Immature natural killer cell (primary cell): ENCODE measurements at places on chromosomes 2 and 18. TPM values are rescaled to one million over a fixed set of nuclear protein-coding genes. Genes with fewer than 3 reads are reported as not detected.

The INPP4A gene
- polyA plus RNA-seq: 34.1 TPM

The NEMP2 gene
- polyA plus RNA-seq: 11.4 TPM

The MRO gene
- polyA plus RNA-seq: not detected

The TUBA3E gene
- not detected for polyA plus RNA-seq

The IMP4 gene
- 103 TPM for polyA plus RNA-seq

The FBXO41 gene
- not detected for polyA plus RNA-seq

GRCh38 chr2:106667478-106668070, 180.4 kb downstream of the CD8B2 start:
- H3K27me3 ChIP-seq: no peaks in the 10 kb centered on the region
- no peaks in the 10 kb centered on the region for H3K36me3 ChIP-seq
- no peak overlapping the region for H3K4me3 ChIP-seq
- H3K27ac ChIP-seq: no peak overlapping the region
- no peak for DNase-seq

GRCh38 chr2:132998221-132998620, 328.2 kb upstream of the LYPD1 start:
- H3K36me3 ChIP-seq: no peaks in the 10 kb centered on the region
- H3K4me3 ChIP-seq: no peak overlapping the region
- H3K27me3 ChIP-seq: no peaks in the 10 kb centered on the region
- H3K27ac ChIP-seq: no peak overlapping the region
- no peaks in the 10 kb centered on the region for H3K4me1 ChIP-seq

GRCh38 chr2:69434753-69435152, 2.5 kb downstream of the NFU1 start:
- no peak for DNase-seq
- peaks cover 5% of the 10 kb centered on the region for H3K27me3 ChIP-seq
- H3K4me1 ChIP-seq: peaks cover 34% of the 10 kb centered on the region
- peaks cover 6% of the 10 kb centered on the region for H3K36me3 ChIP-seq
- peak overlapping the region; percentile 67 for H3K27ac ChIP-seq

DNA sequence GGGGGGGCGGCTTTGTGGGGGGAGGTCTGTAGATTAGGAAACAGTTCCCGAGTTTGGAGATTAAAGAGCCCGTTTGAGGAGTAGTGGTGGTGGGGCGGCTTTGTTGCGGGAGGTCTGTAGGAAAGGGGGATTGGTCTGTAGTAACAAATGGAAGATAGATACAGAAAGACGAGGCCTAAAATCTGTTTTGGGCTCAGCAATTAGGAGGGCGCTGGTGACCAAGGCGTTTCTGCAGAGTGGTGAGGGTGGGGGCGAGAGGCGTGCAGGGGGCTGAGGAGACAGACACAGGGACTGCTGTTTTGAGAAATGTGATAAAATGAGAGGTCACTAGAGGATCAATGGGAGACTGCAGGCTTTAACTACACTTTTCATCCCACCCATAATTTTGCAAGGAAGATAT, 1.6 kb upstream of the ADNP2 start:
- H3K27ac ChIP-seq: peak overlapping the region; percentile 74
- no peaks in the 10 kb centered on the region for H3K36me3 ChIP-seq
- peaks cover 13% of the 10 kb centered on the region for H3K27me3 ChIP-seq
- DNase-seq: no peak
- no peak overlapping the region for H3K4me3 ChIP-seq

DNA sequence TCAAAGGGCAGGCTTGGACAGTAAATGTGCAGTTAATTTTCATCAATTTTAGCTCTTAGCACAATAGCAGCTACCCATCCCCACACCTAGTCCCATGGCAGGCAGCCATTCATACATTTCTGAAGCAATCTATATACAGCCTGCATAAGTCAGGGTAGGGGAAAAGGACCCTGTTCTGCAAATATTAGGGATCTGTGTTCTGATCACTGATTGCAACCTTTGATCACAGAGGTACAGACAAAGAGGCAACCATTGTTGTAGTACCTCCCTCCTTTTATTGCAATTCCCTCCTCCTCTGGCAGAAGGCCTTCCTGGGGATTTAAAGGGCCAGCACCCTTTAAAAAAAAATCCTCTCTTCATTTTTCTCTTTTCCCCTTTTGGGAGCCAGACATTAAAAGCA, 58.3 kb downstream of the KANSL1L start:
- no peak for DNase-seq
- no peak overlapping the region for H3K27ac ChIP-seq
- H3K4me1 ChIP-seq: peaks cover 9% of the 10 kb centered on the region
- no peak overlapping the region for H3K4me3 ChIP-seq

- no peak overlapping the region for H3K27ac ChIP-seq
- no peaks in the 10 kb centered on the region for H3K36me3 ChIP-seq
- H3K27me3 ChIP-seq: no peaks in the 10 kb centered on the region
- DNase-seq: no peak
These were observed 303.7 kb upstream of the HS6ST1 start for GRCh38 chr2:128622371-128622770.

DNA sequence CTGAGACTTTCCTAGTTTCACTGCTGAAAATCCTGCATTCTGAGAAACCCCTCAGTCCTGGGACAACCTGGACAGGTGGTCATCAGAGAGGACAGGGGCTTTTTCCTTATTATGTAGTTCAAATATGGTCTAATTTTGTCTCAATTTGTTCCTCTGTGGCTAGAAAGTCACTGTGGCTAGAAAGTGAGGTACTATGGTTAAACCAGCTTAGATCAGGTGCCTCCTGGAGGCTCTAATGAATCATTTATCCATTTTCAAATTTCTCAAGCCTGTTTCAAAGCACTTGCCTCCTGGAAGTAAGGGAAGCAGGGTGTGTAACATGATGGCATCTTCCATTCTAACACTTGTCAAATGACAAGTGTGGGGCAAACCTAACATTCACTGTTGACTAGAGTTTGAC, 326.8 kb downstream of the PIK3C3 start:
- H3K27me3 ChIP-seq: peaks cover 2% of the 10 kb centered on the region
- no peaks in the 10 kb centered on the region for H3K4me1 ChIP-seq
- H3K36me3 ChIP-seq: no peaks in the 10 kb centered on the region
- H3K4me3 ChIP-seq: no peak overlapping the region

- no peaks in the 10 kb centered on the region for H3K27me3 ChIP-seq
- H3K36me3 ChIP-seq: no peaks in the 10 kb centered on the region
- peaks cover 7% of the 10 kb centered on the region for H3K4me1 ChIP-seq
- no peak for DNase-seq
- no peak overlapping the region for H3K4me3 ChIP-seq
These were observed 48.8 kb upstream of the IHH start for GRCh38 chr2:219109471-219109870.

- H3K36me3 ChIP-seq: no peaks in the 10 kb centered on the region
- H3K4me1 ChIP-seq: no peaks in the 10 kb centered on the region
- no peak overlapping the region for H3K4me3 ChIP-seq
- no peaks in the 10 kb centered on the region for H3K27me3 ChIP-seq
These were observed 30.1 kb upstream of the EPC2 start for GRCh38 chr2:148614322-148615049.

DNA sequence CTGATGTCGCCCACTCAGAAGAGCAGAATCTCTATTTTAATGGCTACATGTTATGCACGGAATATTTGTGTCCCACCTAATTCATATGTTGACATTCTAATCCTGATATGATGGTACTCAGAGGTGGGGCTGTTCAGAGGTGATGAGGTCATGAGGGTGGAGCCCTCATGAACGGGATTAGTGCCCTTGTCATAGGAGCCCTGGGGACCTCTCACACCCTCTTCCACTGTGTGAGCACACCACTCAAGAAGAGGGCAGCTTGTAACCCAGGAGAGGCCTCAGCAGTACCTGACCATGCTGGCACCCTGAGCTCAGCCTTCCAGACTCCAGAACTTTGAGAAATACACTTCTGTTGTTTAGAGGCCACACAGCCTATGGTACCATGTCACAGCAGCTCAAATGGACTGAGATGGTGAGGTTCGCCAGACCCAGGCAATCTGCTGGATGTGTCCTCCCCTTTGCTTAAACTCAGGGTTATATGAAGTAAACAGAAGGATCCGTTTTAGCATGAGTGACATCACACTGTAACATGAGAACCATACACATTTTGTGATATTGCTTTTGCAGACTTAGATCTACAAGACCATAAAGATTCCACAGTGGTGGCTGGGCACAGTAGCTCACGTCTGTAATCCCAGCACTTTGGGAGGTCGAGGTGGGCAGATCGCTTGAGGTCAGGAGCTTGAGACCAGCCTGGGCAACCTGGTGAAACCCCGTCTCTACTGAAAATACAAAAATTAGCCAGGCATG, 48.7 kb downstream of the ATOH8 start:
- no peak overlapping the region for H3K27ac ChIP-seq
- DNase-seq: no peak
- H3K4me1 ChIP-seq: peaks cover 13% of the 10 kb centered on the region
- no peaks in the 10 kb centered on the region for H3K36me3 ChIP-seq
- H3K27me3 ChIP-seq: peaks cover 6% of the 10 kb centered on the region

DNA sequence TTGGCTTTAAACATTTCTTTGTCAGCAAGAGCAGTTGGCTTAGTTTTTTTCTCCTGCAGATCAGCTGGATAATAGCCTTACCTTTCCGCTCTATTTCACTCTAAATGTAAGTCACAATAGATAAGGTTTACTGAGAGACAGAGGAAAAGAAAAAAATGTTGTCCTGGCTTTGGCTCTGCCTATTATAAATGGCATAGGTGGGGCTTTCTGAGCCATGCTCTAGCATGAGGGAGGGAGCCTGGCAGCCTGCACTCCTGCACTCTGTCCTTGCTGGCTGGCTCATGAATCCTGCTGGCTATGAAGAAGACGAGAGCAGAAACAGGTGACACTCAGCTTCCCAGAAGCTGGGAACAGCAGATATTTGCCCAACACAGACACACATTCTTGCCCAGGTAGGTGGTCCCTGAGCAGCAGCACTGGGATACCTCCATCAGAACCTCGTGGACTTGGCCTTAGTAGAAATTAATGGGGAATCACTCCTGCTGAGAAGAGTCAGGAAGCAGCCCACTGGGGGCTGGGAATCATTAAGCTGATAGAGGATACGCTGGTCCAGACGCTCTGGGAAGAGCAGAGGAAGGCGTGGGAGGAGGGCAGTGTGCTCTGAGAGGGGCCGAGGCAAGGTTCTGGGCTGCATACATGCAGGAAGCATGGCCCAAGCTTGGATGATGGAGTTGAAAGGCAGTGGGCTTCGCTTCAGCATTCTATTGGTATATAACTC, 514.4 kb upstream of the HS6ST1 start:
- H3K27me3 ChIP-seq: no peaks in the 10 kb centered on the region
- no peaks in the 10 kb centered on the region for H3K36me3 ChIP-seq
- no peak overlapping the region for H3K4me3 ChIP-seq
- H3K27ac ChIP-seq: no peak overlapping the region

- H3K27ac ChIP-seq: peak overlapping the region; percentile 56
- H3K4me1 ChIP-seq: peaks cover 13% of the 10 kb centered on the region
- H3K27me3 ChIP-seq: peaks cover 14% of the 10 kb centered on the region
- DNase-seq: no peak
- peak overlapping the region; percentile 28 for H3K4me3 ChIP-seq
These were observed 4.6 kb upstream of the CLK1 start for GRCh38 chr2:200869014-200869413.

DNA sequence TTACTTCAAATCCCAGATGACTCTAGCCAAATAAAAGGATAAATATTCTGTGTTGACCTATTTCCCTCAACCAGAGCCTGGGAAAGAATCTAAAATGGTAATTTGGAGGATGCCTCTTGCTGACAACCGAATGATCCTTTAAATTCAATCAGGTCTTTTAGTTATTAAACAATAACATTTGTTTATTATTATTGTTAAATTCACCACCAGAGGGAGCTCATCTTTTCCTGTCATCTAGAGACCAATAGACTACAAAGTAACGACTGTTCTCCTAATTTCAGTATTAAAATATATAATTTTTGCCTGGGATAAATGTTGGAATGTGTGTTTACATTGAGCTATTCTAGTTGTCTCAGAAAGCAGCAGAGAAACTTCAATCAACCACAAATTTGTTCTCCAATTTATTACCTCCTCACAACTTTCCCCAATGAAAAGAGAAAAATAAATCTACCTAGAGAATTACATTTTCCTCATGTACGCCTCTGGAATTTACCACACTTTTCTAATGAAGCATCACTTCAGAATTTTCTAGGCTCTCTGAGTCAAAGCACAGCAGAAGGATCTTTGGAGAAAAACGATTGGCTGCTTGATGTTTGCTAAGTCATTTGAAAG, 142.7 kb downstream of the SCG2 start:
- H3K4me1 ChIP-seq: no peaks in the 10 kb centered on the region
- no peaks in the 10 kb centered on the region for H3K27me3 ChIP-seq
- DNase-seq: no peak
- H3K36me3 ChIP-seq: no peaks in the 10 kb centered on the region
- H3K4me3 ChIP-seq: no peak overlapping the region

DNA sequence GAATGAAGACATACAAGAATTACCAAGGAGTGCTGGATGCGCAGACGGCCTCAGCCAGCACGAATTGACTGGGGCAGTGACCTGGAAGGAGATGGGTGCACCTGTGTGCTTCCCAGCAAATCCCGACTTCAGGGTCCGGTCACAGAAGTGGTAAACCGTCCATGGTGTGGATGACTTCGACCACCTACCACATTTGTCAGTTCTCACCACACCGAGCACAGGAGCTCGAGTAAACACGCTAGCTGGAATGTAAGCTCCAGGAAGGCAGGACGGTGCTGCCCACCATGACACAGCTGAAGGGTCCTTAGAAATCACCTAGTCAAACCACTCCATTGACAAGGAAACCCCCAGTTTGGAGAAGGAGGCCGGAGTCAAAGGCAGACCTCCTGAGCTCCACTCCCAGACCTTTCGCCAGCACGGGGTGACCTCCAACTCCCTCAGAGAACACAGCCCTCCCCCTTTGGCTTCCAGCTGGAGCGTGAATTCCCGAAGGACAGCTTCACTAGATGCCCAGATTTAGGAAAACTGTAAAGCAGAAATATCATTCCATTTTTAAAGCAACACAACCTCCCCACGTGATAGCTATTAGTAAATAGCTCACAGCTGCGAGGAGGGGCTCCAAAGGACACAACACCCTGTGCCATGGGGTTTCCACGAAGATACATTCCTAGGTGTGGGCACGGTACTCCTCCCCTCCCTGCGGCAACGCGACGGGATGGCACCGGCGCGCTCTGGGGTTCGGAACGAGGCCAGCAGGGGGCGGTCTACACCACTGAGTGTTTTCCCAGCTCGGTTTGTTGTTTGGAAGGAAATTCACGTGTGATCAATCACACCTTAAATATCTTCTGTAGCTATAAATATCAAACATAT, 34.1 kb upstream of the GNAL start:
- peaks cover 4% of the 10 kb centered on the region for H3K4me1 ChIP-seq
- H3K4me3 ChIP-seq: no peak overlapping the region
- H3K36me3 ChIP-seq: no peaks in the 10 kb centered on the region
- H3K27me3 ChIP-seq: peaks cover 13% of the 10 kb centered on the region
- DNase-seq: peak; percentile 14
- no peak overlapping the region for H3K27ac ChIP-seq

DNA sequence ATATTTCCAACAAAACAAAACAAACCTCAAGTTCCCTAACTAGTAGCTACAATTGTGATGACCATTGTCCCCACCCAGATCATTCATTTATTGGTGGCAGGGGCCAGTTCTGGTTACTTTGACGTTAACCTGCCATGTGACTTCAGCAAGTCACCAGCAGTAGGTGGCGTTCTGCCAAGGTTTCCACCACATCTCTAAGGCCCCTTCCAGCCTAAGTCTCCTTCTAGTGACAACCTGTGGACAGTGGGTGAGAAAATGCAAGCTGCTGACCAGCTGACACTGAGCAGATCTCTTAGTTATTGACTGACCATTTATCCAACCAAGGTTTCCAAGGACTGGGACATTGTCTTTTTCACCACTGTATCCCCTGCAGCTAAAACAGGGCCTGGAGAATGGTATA, 98.4 kb downstream of the GPR39 start:
- no peak overlapping the region for H3K27ac ChIP-seq
- H3K4me3 ChIP-seq: no peak overlapping the region
- no peaks in the 10 kb centered on the region for H3K4me1 ChIP-seq
- no peaks in the 10 kb centered on the region for H3K36me3 ChIP-seq
- DNase-seq: no peak

- no peak for DNase-seq
- no peak overlapping the region for H3K4me3 ChIP-seq
- no peaks in the 10 kb centered on the region for H3K4me1 ChIP-seq
- H3K27me3 ChIP-seq: peaks cover 10% of the 10 kb centered on the region
These were observed 16.0 kb upstream of the IKZF2 start for GRCh38 chr2:213167271-213167930.
